ENCODE measurements at places on chromosomes 12 and 14. TPM values are rescaled to one million over a fixed set of nuclear protein-coding genes. Genes with fewer than 3 reads are reported as not detected.

The ANKRD33 gene
- not detected for total RNA-seq

The FOXN3 gene
- 24.1 TPM for total RNA-seq

The WDHD1 gene
- total RNA-seq: 9.0 TPM

The SMOC1 gene
- total RNA-seq: 12.2 TPM

The FAIM2 gene
- 17.9 TPM for total RNA-seq

The IFNG-AS1 gene
- total RNA-seq: not detected

The PCED1B gene
- total RNA-seq: 0.41 TPM

The SP1 gene
- 8.2 TPM for total RNA-seq

The ZC2HC1C gene
- total RNA-seq: 2.4 TPM
